ENCODE measurements at places on chromosomes 7 and 10.

DNA sequence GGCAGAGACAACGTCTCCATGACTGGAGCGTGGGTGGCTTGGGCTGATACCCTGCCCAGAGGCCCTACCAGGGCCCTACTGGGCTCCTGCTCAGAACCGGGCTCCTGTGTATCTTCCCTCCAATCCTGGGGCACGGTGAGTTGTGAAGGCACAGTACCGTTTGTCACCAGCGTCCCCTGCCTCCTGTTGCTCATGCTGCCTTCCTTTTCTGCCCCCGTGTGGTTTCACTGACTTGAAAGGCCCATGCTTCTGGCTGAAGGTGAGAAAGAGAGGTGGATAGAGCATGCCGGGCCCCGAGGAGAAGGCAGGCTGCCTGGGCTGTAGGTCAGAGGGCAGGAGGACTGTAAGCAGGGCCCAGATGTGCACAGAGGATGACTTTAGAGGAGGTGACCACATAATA is 9.1 kb upstream of the DMBT1 start:
- no peak for DNase-seq

DNA sequence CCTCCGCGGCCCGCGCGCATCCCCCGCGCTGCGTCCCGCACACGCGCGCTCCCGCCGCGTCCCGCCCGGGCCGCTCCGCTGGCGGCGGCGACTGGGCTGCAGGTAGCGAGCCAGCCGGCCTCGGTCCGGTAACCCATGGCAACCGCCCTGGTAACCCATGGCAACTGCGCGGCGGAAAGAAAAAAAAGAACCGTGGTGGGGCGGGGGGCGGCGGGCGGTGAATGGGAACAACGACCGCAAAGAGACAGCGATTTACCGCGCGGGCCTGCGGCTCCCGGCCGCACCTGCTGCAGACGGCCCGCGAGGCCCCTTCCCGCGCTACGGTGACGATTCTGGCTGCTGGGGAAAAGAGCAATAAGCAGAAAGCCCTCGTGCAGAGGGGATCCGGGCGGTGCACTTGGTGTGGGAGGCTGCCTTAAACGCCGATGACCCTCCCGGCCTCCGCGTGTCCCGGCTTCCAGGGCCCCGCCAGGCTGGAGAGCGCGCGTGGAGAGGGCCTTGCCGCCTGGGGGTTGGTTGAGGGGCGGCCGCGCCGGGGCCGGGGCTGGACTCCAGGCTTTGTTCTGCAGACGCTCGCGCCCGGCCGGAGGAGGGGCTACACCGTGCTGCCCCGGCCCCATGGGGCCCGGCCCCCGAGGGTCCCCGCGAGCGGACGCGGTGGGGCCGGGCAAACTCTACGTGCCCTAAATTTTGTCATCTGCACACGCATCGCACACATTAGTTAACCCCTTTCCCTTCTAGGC is 84.7 kb downstream of the SNX10 start:
- peak; percentile 84 for DNase-seq

DNA sequence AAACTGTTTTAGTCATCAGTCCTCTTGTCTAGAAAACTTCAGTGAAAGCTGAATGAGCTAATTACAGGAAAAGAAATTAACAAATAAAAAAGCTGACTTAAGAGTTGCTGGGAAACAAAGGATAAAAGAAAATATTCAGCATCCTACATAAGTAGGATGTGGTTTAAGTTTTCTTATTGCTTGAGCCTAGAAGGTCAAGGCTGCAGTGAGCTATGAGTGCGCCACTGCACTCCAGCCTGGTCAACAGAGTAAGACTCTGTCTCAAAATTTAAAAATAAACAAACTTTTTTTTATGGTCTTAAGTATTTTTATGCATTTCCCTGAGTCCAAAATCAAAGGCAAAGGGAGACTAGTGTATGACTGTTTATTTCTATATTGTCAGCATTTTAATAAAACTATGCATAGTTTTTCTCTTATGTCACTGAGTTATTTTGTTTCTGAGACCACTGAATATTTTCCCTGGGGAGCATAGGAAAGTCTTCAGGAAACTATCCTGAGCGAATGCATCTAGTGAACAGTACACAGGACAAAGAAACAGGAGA is 40.0 kb upstream of the LRRN3 start:
- no peak for DNase-seq

DNA sequence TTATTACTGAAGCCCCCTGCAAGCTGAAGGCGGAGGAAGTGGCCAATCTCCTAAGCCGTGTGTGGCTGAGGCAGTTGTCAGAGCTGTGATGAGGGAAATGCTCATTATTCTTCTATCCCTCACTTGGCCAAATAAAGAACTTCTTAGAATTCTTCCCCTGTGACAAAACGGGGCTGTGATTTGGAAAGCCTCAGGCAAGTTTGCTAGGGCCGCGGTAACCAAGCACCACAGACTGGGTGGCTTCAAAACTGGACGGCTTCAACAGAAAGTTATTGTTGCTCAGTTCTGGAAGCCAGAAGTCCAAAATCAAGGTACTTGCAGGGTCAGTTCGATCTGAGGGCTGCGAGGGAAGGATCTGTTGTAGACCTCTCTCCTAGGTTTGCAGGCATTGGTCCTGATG is 72.3 kb upstream of the STEAP1B start:
- DNase-seq = peak; percentile 13

- no peak for DNase-seq
Measured at GRCh38 chr7:97346349-97346748, 228.9 kb downstream of the SDHAF3 start.

DNA sequence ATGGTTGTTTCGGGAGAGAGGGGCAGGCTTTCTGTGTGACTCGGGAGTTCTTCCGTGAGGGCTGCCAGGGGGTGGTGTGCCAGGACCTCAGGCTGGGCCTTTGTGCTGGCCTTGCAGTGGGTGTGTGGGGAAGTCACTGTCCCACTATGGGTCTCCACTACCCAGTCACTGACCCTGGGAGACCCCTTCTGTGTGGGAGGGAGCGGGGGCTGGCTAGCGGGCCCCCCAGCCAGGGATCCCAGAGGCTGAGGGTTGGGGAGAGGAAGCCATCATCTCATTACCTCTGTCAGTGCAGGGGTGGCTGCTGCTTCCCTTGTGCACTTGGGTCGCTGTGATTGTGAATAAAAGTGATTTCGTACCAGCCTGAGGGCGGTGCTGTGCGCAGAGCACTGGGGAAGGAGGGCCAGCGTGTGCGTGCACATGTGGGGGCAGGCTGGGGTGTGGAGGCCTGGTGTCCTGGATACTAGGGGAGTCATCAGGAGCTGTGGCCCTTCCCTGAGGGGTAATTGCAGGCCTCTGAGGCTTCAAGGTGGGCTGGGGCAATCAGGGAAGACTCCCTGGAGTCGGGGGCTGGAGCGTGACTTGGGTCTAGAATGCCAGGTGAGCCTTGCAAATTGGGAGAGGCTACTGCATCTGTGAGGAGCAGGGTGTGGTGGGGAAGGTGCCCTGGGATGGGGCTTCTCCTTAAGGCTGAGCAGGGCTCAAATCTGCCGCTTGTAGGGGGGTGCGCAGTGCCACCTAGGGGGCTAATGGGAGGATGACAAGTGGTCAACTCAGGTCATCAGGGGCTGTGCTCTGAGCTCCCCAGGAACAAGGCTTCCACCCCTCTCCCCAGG is 98.9 kb downstream of the NEURL1 start:
- DNase-seq = peak; percentile 57

- peak; percentile 57 for DNase-seq
Measured at GRCh38 chr10:14712991-14713424, 61.7 kb downstream of the FAM107B start.

DNA sequence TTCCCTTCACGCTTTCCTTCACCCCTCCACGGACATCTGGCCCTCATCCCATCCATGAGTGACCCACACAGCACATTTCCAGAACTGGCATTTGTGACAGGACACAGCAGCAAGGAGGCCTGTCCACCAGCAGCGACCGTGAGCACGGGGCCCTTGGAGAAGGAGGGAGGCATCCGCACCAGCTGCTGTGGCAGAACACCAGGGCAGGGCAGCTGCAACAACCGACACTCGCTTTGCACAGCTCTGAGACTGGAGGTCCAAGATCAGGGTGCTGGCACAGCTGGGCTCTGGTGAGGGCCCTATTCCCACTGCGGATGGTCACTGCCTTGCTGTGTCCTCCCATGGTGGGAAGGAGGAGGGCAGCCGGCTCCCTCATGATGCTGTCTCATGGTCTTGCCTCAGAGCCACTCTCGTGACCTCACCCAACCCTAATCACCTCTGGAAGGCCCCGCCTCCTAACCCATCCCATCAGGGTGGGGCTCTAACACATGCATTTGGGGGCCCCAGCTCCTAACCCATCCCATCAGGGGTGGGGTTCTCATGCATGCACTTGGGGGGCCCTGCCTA is 36.7 kb downstream of the PTPRN2 start:
- no peak for DNase-seq

- DNase-seq = no peak
Measured at GRCh38 chr7:94632338-94633013, 23.5 kb downstream of the SGCE start.

- DNase-seq = no peak
Measured at GRCh38 chr10:54496852-54497251, 304.2 kb downstream of the PCDH15 start.

GRCh38 chr10:86077871-86078638 is 288.5 kb downstream of the GRID1 start:
- DNase-seq = no peak

DNA sequence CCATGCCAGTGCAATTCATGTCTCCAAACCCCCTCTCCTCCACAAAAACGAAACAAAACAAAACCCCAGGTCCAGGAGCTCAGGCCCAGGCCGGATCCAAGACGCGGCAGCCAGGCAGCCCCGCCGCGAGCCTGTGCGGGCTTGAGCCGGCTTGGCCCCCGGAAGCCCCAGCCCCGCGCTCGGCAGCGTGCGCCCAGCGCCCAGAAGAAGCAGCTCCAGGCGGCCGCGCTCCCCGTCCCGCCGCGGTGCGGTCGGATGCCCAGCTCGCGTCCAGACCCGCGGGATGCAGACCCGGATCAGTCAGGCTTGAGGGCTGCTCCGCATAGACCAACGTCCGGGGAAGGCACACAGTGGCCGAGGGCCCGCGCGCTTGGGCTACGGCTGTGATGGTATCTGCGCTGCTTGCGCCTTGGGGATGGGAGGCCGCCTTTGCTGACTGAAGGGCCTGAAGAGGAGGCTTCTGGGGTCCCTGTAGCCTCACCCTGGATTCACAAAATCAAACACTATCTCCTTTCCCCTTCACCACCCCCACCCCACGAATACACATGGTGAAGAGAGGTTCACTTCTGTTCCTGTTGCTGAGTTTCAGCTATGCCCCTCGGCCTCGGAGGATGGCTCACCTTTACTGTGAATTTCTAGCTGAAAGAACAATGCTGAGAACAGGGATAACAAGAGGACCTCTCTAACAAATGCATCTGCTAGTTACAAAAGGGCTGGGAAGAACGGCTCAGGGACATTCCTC is 79.9 kb upstream of the EN2 start:
- DNase-seq = peak; percentile 38

DNA sequence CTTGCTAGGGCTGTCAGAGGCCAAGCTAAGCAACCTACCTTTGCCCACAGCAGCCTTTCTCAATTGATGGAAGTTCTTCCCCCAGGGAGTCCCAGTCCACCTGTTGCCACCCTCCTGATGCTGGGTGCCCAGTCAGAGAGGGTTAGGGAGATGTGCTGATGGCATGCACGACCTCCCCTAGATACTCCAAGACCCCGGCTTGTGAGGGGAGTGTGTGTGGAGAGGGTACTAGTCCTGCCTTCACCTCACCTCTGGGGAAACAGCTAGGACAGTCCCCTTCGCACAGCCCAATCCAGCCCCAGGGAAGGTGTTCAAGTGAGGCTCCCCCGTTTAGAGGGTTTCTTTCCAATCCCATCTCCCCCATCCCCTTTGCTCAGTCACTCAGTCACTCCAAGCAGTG is 1.3 kb upstream of the UNC5B start:
- DNase-seq = no peak

DNA sequence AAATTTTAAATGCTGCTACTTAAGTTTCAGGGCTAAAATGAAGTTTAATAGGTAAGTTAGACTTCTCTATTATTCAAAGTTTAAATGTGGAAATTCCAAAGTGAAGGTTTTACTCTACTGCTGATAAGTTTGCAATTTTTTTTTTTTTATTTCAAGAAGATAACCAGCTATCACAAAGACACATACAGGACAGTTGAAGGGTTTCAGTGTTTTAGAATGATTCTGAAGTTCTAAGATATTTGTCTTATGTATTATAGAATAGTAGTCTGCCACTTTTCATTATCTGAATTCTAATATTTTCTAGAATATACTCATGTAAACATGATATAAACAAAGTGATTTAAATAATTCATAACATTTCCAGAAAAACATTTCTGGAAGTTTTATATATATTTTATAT is 7.0 kb upstream of the CD36 start:
- DNase-seq = no peak

GRCh38 chr10:44520651-44521050 is 135.8 kb upstream of the CXCL12 start:
- DNase-seq = no peak
